ENCODE measurements at places on chromosomes 7 and 10.
A peak's percentile ranks its signal among the peaks of the same experiment; 100 is the strongest.

DNA sequence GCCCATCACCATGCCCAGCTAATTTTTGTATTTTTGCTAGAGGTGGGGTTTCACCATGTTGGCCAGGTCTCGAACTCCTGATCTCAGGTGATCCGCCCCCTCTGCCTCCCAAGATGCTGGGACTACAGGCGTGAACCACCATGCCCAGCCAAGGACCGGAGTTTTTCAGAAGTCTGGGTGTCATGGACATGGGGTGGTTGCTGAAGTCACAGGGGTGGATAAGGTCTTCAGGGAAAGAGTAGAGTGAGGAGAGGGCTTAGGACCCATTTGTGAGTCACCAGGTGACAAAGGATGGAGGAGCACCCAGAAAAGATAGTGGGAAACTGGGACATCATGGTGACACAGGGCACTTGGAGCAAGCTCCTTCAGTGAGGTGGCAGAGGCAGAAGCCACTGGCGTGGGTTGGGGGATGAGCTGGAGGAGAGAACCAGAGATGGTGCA is 2.8 kb upstream of the GPRIN2 start:
- DNase-seq, result no peak

DNA sequence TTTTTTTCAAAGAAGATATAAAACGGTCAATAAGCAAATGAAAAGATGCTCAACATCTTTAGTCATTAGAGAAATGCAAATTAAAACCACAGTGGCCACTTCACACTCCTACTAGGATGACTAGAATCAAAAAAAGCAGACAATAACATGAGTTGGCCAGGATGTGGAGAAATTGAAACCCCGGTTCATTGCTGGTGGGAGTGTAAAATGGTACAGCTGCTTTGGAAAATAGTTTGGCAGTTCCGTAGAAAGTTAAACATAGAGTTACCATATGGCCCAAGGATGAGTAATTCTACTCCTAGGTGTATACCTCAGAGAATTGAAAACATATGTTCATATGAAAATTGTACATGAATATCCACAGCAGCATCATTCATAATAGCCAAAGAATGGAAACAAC is 573.3 kb downstream of the GALNT17 start:
- no peak for DNase-seq

- DNase-seq, result no peak
Measured at GRCh38 chr10:71081912-71082311, 130.5 kb upstream of the UNC5B start.

DNA sequence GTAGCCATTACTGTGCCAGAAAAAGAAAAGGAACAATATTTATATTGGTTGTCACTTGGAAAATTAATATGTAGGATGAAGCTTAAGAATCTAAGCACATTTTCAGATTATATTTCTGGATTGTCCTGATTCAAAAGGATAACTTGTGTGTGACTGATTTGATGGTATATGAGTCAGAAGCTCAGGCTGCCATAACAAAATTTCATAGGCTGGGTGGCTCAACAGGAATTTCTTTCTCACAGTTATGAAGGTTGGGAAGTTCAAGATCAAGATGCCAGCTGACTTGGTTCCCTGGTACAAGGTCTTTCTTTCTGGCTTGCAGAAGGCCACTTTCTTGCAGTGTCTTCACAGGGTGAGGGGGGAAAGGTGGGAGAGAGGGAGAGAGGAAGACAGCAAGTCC is 108.5 kb downstream of the ST7 start:
- DNase-seq, result peak; percentile 67
